ENCODE measurements at places on chromosomes 13 and 19.

DNA sequence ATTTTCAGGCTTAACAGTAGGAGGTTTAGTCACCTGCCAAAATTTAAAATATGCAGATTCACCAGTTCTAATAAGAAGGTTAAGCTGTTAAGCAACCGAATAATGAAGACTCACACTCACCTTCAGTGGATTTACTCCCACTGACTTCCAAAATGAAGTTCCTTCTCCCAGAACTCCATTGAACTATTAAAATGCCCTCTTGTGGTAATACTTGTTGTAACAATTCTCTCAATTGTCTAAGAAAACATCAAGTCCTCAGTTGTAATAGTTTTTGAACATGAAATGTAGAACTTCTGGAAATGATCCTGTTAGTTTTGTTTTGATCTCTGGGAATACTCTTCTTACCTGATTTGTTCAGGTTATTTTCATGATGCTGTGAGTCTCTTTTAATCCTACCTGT, 522.0 kb upstream of the ATXN8OS start:
- no peak for DNase-seq

DNA sequence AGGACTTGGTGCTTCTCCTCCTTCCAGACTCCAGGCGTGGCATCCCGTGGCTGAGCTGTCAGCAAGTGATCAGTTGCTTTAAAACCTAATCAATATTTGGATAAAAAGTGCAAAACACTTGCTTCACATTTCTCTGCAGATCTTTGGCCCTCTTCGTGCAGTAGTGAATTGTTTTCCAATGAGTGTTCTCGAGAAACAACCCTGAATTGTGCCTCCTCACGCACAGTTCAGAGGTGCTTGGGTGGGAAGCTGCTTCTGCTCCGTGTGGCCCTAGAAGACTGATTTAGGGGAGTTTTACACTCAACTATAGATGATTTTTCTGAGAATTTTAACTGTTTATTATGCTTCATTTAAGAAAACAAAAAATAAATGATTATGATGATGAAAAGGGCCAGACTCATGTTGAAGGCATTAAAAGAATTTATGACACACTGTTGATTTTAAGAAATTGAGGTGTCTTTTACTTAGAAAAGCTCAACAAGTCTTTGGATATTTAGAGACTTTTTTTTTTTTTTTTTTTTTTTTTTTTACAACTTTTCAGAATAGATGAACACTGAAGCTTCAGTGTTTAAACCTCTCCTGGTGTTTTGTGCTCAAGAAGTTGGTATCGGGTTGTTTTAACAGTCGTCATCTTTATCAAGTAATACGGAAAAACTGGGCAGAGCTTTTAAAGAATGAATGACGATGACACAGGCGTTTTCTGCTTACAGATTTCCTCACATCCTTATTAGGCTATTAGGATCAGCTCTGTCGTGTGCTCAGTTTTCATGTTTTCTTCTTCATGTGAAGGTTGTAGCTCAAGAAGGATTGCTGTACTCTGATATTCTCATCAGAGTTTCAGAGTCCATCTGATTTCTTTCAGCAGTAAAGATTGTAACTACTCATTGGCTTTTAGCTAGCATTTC, 39.5 kb upstream of the TEX29 start:
- no peak for DNase-seq

GRCh38 chr19:39870171-39870971, 24.2 kb upstream of the FBL start:
- DNase-seq: no peak

GRCh38 chr13:98853771-98854221, 101.3 kb upstream of the SLC15A1 start:
- DNase-seq: peak; percentile 57

GRCh38 chr13:34701919-34702318, 240.2 kb upstream of the NBEA start:
- DNase-seq: no peak

GRCh38 chr13:25143706-25144105, 28.4 kb downstream of the AMER2 start:
- no peak for DNase-seq

DNA sequence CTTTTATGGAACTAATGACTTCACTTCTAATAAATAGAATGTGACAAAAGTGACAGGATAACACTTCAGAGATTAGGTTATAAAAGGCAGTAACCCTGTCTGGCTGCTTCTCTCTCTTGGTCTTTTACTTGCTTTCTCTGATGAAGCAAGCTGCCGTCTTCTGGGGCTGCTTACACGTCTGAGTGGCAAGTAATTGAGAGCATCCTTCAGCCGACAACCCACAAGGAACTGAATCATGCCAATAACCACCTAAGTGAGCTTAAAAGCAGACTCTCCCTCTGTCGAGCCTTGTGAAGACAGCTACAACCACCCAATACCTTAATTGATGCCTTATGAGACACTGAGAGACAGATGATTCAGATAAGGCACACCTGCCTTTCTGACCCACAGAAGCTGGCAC, 1091.2 kb downstream of the SLITRK1 start:
- no peak for DNase-seq

DNA sequence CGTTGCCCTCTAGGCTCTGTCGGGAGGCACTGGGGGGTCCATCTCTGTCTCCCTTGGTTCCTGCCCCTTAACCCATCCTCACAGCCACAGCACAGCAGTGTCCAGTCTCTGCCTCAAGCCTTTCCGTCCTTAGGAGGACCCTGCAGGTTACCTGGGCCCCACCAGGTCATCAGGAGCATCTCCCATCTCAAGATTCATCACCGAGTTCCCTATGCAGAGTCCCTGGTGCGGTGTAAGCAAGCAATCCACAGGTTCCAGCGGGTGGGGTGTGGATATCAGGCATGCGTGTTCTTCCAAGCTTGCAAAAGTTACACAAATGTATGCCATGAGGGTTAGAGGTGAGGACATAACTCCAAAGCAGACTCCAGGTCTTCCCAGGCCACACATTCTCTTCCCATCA, 20.9 kb upstream of the GAS6 start:
- no peak for DNase-seq

DNA sequence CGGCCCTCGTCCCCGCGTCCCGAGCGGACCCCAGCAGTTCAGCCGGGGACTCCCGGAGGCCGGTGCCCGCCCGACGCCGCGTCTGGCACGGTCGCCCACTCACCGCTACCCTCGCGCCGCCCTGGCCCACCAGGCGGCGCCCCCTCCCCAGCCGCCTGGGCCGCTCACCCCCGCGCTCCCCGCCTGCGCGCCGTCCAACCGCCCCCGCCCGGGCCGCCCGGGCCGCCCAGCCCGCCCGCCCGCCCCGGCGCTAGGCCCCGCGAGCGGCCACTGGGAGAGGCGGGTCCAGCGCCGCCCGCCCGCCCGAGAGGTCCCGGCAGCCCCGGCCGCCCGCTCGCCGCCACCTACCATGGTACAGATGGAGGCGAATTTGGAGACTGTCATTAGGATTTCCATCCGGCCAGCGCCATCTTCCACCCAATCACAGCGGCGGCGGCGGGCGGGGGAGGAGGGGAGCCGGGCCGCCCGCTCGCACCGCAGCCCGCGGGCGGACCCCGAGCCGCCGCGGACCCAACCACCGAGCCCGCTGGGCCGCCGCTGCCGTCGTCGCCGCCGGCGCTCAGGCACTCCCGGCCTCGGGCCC, at the start of gene USP12:
TSS of gene USP12 (minus strand) at position 568 of the 583 bp plus-strand sequence. CDS start at position 396, 172 bp downstream.
- no peak for DNase-seq

DNA sequence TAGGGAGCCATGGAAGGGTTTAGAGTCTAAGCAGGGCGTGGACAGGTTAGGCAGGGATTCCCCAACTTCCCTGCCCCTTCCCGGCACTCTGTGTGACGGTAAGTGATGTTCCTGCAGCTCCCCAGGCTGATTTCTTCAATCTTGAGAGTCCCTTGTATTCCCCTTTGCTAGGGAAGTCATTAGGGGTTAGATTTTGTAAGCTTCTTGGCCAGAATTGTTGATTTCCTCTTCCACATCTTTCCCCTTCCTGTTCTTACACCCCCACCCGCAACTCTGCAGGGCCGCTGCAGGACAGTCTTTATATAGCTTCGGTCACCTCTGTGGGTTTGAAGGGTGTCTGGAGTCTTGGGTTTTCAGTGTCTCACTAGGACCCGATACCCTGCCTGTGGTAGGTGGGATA, 10.6 kb upstream of the ADGRE1 start:
- DNase-seq: no peak

DNA sequence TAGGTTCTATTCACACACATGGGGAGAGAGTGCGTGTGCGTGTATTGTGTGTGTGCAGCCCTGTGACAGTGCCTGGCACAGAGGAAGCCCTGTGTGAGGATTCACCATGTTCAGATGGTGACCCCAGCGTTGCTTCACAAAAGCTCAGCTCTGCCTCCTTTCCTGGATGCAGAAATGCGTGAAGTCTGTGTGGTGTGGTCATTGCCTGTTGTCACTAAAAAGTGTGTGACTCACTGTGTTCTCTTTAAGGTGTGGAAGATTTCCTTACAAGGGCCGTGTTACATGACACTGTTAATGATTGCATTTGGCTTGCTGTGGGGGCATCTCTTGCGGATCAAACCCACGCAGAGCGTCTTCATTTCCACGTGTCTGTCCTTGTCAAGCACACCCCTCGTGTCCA, 19.5 kb upstream of the DCUN1D2 start:
- DNase-seq: no peak

DNA sequence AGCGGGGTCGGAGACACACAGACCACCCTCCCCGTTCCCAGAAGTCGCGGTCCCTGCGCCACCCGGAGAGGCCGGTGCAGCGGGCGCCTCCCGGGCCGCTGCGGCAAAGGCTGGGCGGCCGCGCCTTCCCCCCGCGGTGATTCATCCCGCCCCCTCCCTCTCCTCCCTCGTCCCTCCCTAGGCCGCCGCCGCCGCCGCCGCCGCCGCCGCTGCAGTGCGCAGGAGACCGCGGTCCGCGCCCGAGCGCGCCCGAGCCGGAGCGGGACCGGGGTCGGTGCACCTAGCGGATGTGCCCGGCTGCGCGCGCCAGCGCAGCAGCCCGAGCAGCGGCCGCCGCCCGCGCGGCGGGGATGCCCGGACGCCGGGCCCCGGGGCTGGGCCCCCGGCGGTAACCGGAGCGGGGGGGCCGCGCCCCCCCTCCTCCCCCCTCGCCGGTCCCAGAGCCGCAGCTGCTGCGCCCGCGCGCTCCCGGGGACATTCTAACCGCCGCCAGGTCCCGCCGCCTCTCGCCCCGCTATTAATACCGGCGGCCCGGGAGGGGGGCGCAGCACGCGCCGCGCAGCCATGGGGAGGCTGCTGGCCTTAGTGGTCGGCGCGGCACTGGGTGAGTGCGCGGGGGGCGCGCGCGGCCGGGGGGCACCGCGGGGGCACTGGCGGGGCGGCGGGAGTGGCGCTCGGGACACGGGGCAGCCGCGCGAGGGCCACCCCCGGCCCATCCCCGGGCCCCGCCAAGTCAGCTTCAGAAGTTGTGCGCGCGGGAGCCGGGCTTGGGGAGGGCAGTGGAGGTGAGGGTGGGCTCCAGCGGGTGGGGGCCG, at the start of gene SCN1B:
TSS of gene SCN1B (plus strand) at position 214 of the 815 bp plus-strand sequence. CDS start at position 565, 351 bp downstream.
- no peak for DNase-seq

- no peak for DNase-seq
Measured at GRCh38 chr13:23550163-23550562, 20.0 kb upstream of the TNFRSF19 start.

- no peak for DNase-seq
Measured at GRCh38 chr13:49791315-49791710, 1.2 kb downstream of the KPNA3 start.

DNA sequence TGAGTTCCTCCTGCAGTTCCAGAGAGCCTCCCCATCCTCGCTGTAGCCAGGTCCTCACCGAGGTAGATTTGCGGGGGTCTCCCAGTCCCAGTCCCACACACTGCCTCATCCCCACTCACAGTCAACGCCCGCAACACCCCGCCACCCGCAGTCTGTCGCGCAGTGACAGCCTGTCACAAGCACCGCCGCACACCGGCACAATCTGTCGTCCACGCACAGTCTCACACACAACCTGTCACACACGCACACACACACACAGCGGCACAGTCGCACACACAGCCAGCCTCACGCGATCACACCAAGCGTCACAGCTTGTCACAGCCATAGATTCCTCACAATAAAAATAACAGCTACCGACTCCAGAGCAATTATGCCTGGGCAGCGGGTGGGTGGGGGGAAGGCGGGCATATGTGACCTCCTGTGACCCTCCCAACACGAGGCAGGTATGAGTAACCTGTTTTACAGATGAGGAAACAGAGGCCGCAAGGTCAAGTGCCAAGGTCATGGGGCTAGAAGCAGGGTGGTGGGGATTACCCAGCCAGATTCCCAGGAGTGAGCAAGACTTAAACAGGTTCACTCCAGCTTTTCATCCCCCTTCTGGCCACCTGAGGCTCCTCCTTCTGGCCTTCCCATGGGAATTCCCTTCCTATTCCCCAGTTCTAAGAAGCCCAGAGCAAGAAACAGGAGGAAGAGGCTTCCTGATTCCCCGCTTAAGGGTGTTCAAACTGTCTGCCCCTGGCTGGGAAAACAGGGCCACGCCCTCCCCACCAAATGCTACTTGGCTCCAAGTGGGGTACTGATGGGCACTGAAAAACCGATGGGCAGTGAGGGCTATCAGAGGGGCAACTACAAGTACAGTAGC, 13.9 kb downstream of the NFIX start:
- no peak for DNase-seq

DNA sequence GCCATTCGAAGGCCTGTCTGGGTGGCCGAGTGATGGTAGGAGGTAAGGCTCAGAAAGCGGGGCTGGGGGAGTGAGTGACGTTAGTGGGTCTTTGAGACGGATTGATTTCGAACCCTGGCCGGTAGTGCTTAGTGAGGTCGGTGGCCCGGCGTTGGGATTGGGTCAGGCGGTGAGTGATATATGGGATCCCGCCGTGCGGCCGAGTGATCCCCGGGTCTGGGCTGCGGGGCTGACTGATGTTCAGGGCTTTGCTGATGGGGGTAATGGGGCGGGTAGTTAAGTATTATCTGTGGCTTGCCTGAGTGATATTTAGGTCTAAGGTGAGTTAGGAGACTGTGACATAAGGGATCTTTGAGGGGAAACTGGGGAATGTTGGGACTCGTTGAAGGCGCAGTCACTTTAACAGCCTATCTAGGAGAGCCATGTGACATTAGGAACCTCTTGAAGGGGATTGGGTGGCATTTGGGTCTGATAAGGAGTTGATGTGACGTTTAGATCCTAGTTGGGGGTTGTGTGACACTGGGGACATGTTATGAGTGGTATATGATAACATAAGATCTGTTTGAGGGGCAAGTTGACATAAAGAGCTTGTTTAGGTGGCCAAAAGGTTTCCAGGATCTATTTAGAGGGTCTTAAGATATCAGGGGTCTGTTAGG, 543 bp downstream of the PSMC4 start:
- no peak for DNase-seq

Measured in AG04449 (cell line).